ENCODE measurements at places on chromosomes 2 and 18.

- DNase-seq = no peak
Observed at GRCh38 chr18:46868169-46868921, 49.0 kb downstream of the PIAS2 start.

DNA sequence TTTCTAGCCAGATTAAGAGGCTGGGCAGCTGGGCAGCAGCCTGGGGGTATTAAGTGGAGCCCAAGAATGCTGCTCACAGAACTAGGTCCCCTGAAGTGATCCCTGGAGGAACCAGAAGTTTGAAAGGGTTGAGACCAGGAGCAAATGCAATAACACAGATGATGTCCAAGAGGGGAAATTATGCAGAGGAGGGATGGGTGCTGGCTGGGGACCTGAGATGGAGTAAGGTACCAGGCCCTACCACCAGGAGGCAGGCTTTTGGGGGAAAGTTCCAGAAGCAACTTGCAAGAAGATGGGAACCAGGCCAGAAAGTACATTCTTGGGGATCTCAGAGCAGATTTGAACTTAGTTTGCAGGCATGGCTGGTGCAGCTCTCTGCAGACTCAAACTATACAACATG, 175.1 kb downstream of the NCK2 start:
- peak; percentile 52 for DNase-seq

GRCh38 chr2:231394211-231395141, 1.0 kb upstream of the B3GNT7 start:
- no peak for DNase-seq

DNA sequence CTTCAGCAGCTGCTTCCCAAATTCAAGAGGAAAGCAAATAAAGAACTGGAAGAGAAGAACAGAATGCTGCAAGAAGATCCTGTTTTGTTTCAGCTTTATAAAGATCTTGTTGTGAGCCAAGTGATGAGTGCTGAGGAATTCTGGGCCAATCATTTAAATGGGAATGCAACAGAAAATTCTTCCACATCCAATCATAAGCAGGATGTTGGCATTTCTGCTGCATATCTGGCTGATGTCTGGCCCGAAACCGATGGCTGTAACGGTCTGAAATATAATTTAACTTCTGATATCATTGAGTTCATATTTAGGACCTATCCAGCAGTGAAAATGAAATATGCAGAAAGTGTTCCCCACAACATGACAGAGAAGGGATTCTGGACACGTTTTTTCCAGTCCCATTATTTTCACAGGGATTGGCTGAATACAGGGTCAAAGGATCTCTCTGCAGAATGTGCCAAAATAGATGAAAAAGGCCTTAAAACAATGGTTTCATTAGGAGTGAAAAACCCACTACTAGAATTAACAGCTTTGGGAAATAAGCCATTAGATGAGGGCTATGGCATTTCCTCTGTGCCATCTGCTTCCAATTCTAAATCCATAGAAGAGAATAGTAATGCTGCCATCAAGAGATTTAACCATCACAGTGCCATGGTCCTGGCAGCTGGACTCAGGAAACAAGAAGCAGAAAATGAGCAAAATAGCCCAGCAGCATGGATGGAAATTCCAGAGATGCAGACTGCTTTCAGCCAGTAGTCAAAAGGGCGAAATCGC, 175.6 kb downstream of the MC4R start:
- DNase-seq = peak; percentile 68

DNA sequence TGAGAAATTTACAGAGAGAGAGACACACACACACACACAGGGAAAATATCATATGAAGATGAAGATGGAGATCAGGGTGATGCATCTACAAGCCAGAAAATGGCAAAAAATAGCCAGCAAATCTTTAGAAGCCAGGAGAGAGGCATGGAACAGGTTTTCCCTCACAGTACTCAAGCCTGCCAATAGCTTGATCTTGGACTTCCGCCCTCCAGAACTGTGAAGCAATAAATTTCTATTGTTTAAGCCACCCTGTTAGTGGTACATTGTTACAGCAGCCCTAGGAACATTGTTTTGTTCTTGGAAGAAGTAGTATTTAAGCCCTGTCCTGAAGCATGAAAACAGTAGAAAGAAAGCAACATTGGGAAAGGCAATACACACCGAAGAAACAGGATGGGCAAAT, 292.0 kb upstream of the LRP1B start:
- DNase-seq = no peak
